ENCODE measurements at places on chromosomes 3 and 15. TPM values are rescaled to one million over a fixed set of nuclear protein-coding genes. Genes with fewer than 3 reads are reported as not detected.

- no peak for DNase-seq
Measured at GRCh38 chr3:64073158-64073761, 50.0 kb upstream of the PSMD6 start.

- DNase-seq = peak; percentile 20
Measured at GRCh38 chr3:143170676-143171075, 51.1 kb downstream of the CHST2 start.

- DNase-seq = no peak
Measured at GRCh38 chr15:98744506-98744905, 96.2 kb downstream of the IGF1R start.

- no peak for DNase-seq
Measured at GRCh38 chr15:100439514-100439913, 89.2 kb downstream of the CERS3 start.

TP63 gene
- 0.23 TPM for total RNA-seq

DNA sequence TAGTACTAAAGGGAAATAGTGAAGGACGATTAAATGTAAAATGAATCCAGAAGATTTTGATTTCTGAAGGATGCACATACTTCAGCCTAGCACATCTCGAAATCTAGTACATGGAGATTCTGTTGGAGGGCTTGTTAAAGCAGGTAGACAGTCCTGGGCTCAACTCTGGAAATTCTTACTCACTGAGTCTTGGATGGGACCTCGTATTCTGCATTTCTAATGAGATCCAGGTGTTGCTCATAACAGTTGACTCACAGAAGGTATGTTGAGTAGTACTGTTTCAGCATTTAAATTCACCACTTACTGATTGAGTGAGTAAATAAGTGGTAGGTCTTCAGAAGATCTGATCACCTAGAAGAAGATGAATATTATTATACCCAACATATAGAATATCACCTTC lies 623.4 kb upstream of the SGO1 start:
- DNase-seq = no peak

Data from activated CD8-positive, alpha-beta T cell treated with anti-CD3 and anti-CD28 coated beads for 36 hours (primary cell).